ENCODE measurements at places on chromosomes 16 and 17.

DNA sequence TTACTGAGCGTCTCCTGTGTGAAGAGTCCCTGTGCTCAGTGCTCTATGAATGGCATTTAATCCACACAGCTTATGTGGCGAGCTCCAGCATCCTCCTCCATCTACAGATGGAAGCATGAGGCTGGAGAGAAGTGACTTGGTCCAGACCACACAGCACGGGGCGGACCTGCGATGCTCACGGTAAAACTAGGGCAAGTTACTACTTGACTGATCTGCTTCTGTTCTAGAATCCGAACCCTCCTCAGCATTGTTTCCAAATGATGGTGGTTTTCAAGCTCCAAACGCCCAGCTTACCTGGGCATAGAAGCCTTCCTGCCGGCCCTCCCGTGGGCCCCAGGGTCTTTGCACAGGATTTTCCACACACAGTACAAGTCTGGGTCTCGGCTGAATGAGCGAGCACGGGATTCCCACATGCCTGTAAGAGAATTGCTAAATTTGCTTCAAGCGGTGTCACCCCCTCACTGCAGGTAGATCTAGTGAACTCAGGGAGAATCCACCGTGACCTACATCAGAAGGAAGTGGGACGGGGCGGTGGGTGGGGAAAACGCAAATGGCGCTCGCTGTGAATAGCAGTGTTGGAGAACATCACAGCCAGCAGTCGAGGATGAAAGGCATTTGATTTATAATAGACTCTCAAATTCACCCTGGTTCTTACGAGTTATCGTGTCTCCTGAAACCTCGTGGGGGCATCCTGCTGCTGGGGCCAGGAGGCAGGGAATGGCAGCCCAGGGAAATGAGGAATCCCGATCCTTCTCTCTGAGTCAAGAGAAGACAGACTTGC lies 101.1 kb downstream of the CMIP start:
- DNase-seq, result no peak

DNA sequence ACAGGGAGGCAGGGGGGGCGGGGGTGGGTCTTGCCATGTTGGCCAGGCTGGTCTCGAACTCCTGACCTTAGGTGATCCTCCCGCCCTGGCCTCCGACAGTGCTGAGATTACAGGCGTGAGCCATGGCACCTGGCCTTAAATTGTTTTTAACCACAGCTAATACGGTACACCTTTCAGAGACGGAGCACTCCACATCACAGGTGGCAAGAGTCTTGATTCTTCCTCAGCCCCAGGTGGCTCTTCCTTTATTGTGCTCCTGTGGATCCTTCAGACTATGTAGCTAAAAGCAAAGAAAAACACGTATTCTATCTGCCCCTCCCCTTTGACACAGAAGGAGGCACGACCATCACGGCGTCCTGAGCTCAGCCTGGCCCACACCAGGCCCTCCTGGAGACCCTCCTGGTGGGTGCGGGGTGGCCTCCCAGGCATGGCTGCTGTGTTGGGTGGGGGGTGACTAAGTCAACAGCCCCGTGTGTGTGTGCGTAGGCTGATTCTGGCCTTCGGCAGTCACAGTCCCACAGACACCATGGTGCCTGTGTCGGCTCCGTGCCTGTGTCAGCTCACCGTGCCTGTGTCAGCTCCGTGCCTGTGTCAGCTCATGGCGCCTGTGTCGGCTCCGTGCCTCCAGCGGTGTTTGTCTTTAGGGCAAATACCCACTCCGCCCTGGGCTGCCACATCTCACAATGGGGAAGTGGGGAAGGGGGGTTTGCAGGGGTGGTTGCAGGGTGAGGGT lies 10.8 kb upstream of the SECTM1 start:
- DNase-seq, result no peak

DNA sequence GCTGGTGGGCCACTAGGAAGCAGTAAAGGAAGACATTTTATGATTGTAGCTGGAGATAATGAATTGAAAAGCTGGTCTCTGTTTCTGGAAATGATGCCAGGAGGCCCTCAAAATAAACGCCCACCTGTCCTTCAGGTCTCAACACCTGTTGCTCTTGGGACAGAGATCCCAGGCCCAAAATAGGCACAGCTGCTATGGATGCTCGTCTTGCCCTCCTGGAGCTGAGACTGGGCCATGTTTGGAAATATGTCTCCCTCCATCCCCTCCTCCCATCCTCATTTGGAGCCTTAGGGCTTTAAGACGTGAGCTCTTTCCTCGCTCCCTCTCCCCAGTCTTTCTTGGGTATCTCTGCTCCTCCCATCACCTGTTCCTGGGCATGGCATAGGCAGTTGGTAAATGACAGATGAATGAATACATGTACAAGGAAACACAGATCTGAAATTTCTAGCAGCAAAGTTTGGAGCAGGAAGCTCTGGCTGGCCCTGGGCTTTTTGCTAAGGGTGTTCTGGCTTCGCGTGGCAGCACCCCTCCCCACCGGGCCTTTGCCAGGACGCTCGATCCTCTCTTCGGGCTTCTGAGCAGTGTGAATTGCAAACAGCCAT lies 33.3 kb downstream of the MYH3 start:
- DNase-seq, result no peak

DNA sequence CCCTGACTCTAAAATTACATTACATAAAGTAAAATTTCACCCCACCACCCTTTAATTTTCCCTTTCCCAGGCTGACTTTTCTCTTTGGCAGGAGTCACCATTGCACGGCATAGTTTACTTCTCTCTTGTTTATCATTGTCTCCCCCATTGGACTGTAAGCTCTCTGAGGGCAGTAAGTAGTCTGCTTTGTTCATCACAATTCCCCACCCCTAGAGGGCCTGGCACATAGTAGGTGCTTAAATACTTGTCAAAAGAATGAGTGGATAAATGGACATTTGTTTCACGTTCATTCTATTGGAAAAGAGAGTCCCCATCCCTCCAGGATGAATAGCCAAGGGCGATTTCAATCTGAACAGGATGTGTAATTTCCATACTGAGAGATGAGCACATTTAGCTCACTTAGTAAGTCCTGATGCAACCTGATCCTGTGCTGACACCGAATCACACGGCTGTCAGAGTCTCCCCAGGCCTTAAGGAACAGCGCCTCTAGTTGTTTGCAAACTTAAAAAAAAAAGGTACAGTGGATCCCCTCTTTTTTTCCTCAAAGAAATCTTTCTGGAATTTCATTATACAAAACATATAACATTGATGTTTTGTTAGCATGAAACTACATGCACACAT lies 54.0 kb downstream of the AKAP1 start:
- no peak for DNase-seq

Measured in T-helper 9 cell (primary cell).